ENCODE measurements at places on chromosomes 7 and 10. TPM values are rescaled to one million over a fixed set of nuclear protein-coding genes. Genes with fewer than 3 reads are reported as not detected.
A peak's percentile ranks its signal among the peaks of the same experiment; 100 is the strongest.

Gene GPR26
- not detected for total RNA-seq

Gene IRF5
- 28.6 TPM for total RNA-seq

Gene SPDYE6
- total RNA-seq = not detected

Gene DPYSL4
- 6.7 TPM for total RNA-seq

GRCh38 chr10:5364374-5364773 is 392 bp upstream of the UCN3 start:
- H3K36me3 ChIP-seq = no peaks in the 10 kb centered on the region
- no peak for DNase-seq
- no peaks in the 10 kb centered on the region for H3K4me1 ChIP-seq
- no peak overlapping the region for H3K27ac ChIP-seq
- H3K27me3 ChIP-seq = peaks cover 11% of the 10 kb centered on the region

GRCh38 chr7:47938574-47939165 is 9.6 kb downstream of the PKD1L1 start:
- no peak for DNase-seq
- no peaks in the 10 kb centered on the region for H3K36me3 ChIP-seq
- peaks cover under 1% of the 10 kb centered on the region for H3K27me3 ChIP-seq
- no peak overlapping the region for H3K27ac ChIP-seq
- no peak overlapping the region for H3K4me3 ChIP-seq
- H3K4me1 ChIP-seq = peaks cover 31% of the 10 kb centered on the region

DNA sequence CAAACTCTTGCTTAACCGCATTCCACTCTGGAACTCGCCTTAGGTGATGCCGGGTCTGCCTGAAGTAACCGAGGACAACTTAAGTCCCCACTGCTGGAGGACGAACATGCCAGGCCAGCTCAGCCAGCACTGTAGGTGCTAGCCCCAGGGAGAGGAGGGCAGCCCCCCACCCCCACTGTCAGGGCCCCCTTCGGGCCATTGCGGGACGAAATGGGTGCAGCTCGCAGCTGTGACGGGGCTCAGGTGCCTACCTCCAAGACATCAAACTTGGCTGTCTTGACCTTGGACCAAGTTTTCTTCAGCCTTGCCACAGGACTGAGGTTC is 60.4 kb downstream of the CSGALNACT2 start:
- DNase-seq = peak; percentile 15
- no peak overlapping the region for H3K4me3 ChIP-seq
- peaks cover 4% of the 10 kb centered on the region for H3K4me1 ChIP-seq
- H3K27ac ChIP-seq = no peak overlapping the region
- H3K27me3 ChIP-seq = no peaks in the 10 kb centered on the region
